ENCODE measurements at places on chromosomes 16 and 17.

- DNase-seq: no peak
Measured at GRCh38 chr17:72702136-72702735, 390.3 kb downstream of the SLC39A11 start.

DNA sequence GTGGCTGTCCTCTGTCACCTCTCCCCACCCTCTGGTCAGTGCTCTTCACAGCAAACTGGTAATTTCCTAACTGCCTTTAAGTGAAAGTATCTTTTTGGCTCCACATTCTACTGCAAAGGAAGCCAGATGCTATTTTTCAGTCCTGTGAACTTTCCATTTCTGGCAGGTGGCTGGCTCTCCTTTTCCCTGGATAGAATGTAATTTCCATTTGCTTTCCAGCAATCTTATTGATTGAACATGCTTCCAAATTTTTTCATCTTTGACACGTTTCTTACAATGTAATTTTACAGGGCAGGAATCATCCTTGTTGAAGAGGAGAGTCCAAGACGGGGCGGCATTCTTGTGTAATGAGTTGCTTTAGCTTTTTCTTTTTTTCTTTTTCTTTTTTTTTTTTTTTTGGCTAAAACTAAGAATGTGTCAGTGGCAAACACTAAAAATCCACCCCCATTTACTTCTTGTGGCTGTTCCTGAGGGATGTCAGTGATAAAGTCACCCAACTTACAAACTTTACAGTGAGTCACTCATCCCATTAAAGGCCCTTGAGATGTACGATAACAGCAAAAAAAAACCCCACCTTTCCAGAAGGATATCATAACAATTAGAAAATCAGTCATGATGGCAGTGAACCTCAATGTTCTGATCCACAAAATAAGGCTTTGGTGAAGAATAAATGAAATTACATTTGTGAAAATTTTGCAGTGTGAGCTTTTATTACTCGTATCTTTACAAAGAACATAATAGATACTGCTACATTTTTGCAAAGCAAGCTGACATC lies 29.4 kb upstream of the PRKCA start:
- DNase-seq: no peak

DNA sequence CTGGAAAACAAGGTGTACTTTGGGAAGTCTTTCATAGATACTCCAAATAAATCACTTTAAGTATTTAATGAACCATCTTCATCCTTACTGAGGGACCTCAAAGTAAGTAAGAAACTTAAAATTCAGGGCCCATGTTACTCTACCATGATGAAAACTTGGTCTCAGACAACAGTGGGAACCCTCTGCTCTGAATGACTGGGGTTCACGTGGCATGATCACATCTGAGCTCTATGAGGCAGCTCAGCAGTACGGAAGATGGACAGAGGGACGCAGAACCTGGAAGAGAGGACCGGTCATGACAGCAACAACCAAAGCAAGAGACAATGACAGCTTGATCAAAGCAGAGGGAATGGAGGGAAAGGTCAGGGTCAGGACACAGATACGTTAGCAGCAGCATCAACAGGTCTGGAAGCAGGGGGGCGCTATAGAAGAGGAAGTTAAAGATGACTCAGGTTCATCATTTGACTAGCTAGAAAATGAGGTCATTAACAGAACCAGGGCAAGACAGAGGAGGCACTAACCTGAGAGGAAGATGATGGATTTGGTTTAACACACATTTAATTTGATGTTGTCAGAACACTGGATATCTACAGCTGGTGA lies 9.5 kb downstream of the XPO6 start:
- DNase-seq: no peak

DNA sequence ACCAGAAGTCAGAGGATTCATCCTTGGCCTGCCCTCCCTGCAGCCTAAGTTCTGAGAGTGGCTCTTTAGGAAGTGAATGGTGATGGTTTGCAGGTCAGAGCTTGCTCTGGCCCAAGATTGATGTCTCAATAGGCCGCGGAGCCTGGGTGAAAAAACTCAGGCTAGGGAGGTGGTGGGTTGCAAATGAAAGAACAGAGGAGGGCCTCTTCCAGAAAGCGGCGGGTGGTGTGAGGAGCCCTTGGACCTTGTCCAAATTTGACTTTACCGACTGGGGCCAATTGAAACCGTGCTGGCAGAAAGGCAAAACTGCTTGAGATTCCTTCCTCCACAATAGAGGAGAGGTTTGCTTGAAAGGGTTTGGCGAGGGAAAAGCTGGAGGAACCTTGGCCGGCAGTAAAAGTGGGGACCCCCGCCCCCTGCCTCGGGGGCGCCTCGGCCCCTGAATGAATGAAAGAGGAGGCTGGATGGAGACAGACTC lies 331.3 kb downstream of the SEC14L1 start:
- DNase-seq: no peak

DNA sequence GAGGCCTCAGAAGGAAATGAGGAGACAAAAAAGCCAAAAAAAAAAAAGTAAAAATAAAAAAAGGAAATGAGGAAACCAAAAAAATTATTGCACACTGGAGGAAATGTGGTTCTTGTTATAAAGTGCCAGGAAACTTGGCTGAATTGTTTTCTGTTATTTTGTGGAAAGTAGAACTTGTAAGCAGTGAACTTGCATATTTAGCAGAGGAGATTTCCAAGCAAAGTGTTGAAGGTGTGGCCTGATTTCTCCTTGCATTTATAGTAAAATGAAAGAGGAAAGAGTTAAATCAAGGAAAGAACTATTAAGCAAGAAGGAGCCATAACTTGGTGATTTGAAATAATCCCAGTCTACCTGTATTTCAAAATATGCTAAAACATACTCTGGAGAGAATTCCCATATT lies 34.1 kb upstream of the CPPED1 start:
- no peak for DNase-seq

DNA sequence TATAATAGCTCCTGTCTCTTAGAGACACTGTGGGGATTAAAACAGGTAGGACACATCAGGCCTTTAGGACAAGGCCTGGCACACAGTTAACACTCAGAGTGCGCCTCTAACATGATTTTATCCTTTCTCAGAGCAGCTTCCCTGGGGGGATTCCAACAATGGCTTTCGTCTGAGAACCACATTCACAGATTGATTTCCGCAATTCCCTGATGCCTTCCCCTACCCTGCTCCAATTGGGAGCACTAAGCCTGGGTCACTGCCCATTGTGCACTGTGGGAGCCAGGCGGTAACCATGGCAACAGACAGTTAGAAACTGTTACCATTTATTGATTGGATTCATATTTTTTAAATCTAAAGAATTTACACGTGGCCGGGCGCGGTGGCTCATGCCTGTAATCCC lies 5.9 kb upstream of the ALKBH5 start:
- DNase-seq: no peak

DNA sequence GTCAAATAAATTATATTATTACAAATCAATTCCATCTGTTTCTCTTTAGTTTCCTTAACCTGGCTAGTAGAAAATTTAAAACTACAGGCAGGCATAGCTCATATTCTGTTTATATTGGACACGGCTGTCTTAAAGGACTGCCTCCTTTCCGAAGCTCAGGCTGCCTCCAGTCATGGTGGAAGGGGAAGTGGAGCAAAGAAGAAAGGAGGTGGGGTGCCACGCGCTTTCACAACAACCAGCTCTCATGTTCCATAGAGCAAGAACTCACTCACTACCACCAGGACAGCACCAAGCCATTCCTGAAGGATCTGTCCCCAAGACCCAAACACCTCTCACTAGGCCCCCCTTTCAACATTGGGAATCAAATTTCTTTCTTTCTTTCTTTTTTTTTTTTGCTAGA lies 149.3 kb upstream of the KCNJ18 start:
- DNase-seq: no peak

DNA sequence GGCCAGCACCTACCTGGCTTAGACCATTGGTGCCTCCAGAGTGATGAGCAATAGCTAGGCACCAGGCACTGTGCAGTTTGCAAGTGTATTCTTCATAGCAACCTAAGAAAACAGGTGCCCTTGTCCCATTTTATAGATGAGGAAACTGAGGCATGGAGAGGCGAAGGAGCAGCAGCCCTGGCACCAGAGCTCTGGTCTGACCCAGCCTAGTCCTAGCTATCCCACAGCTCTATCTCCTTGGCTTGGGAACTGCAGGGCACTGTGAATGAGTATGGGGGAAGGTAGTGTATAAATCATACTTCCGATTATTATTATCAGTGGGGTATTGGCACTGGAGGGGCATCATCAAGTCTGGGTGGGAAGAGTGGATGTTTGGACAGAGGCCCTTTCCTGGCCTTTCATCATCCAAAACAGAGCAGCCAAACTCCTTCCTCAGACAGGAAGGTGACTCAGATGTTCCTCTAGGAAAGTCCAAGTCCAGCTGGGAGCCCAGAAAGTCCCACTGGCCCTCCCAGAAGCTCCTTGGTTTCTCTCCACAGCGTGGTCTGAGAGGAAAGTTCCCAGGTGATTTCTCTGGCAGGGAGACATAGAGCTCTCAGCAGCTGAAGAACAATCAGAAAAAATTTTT lies 32.0 kb upstream of the PLLP start:
- DNase-seq: no peak

Measured in activated T-cell treated with anti-CD3 and anti-CD28 coated beads for 48 hours (primary cell).